DND-41 (cell line): ENCODE measurements at places on chromosomes 16 and 17.

DNA sequence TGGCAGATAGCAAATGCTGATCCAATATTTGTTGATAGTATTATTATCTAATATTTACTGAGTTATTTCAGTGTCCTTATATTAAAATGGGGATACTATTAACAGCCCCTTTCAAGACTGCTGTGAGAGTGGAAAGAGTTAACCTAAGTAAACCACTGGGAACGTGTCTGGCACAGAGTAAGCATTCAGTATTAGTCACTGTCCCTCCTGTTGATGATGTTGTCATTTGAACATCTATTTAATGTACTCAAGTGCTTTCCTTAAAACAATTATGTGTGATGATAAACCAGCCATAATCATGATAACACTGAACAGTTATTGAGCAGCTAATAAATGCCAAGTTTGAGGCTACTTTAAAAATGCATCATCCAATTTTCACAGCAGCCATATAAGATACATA is 135.7 kb upstream of the XYLT1 start:
- DNase-seq: no peak

DNA sequence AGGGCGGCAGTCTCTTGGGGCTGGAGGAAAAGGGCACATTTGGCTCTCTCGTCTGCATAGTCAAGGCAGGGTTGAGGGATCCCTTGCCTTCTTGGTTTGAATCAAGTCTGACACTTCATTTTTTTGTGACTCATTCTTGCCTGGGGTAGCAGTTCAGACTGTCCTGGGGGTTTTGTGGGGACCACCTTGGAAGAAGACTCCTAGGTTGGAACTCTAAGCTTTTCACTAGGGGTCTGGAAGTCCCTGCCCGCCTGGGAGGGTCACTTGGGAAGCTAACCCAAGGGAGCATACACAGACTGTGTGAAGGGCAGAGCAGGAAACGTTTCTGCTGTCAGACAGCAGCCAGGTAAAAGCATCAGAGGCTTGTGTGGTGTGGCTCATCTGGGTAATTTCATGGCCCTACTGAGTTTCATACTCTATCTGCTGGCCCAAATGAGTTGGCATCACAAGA is 11.3 kb downstream of the YPEL2 start:
- DNase-seq: no peak

GRCh38 chr16:52078716-52079655 is 468.0 kb downstream of the TOX3 start:
- no peak for DNase-seq

- DNase-seq: no peak
Measured at GRCh38 chr16:86019446-86020047, 120.6 kb downstream of the IRF8 start.

DNA sequence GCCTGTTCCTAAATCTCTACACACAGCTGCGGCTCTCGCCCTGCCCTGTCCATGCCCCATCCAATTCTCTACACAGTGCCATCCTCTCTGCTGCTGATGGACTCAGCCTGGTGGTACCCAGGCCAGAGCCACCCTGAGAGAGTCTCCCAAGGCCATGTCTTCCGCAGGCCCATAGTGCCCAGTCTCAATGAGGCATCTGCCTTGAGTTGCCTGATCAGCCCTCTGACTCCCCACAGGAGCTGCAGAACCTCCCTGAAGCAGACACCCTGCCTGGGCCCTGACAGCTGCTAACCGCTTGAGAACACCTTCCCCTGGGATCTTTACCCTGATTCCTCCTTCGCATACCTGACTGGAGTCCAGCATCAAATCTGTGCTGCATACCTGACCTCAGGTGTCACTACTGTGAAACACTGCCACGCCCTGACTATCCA is 13.3 kb downstream of the TSPOAP1 start:
- DNase-seq: peak; percentile 4

GRCh38 chr16:51175081-51175480 is 24.0 kb upstream of the SALL1 start:
- no peak for DNase-seq

DNA sequence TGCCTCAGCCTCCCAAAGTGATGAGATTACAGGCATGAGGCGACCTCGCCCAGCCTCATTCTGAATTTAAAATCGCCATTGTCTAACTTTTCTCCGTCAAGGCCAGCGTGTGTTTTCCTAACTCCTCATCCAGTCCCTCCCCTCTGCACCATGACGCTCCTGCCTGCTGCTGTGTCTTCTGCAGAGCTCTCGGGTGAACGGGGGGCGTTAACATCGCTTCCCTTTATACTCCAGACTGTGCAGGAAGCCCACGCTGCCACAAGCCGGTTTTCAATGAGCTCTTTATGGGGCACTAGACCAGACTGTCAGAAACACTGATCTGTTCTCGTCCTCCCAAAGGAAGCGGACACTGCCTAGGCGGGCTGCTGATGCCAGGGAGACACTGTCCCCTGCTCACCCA is 13.2 kb downstream of the AANAT start:
- no peak for DNase-seq

- no peak for DNase-seq
Measured at GRCh38 chr17:33864758-33865229, 390.3 kb upstream of the CCL2 start.

GRCh38 chr17:1985686-1986085 is 39.4 kb downstream of the RTN4RL1 start:
- no peak for DNase-seq

- DNase-seq: no peak
Measured at GRCh38 chr17:13544765-13545164, 57.0 kb downstream of the HS3ST3A1 start.

DNA sequence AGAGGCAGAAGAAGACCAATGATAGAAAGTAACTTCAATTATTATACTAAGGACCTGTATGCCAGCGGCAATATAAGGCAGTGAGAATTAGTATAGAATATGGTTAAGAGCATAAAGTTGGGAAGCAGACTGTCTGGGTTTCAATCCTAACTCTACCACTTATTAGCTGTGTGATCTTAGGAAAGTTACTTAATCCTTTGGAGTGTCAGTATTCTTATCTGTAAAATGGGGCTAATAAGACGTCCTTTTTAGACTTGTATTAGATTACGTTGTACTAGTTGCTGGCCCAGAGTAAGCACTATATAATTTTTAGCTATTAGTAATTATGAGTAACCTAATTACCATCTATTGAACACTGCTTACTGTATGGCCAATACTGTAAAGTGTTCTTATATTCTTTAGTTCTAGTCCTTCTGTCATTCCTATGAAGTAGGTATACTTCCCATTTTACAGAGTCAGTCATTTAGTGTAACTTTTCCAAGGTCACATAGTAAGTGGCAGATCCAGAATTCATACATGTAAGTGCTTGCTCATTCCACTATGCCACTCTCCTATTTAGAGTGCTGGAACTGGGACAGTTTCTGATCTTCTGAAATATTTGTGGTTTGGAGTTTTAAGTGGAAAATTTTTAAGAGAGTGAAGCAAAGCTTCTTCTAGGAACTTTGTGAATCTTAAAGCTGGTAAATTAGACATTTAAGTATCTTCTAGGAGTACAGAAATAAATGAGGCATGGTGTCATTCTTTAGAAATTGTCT is 22.5 kb downstream of the HEATR9 start:
- DNase-seq: no peak

GRCh38 chr16:53693320-53693719 is 10.3 kb downstream of the RPGRIP1L start:
- no peak for DNase-seq

GRCh38 chr17:4082136-4082924 is 60.5 kb downstream of the ZZEF1 start:
- DNase-seq: no peak

DNA sequence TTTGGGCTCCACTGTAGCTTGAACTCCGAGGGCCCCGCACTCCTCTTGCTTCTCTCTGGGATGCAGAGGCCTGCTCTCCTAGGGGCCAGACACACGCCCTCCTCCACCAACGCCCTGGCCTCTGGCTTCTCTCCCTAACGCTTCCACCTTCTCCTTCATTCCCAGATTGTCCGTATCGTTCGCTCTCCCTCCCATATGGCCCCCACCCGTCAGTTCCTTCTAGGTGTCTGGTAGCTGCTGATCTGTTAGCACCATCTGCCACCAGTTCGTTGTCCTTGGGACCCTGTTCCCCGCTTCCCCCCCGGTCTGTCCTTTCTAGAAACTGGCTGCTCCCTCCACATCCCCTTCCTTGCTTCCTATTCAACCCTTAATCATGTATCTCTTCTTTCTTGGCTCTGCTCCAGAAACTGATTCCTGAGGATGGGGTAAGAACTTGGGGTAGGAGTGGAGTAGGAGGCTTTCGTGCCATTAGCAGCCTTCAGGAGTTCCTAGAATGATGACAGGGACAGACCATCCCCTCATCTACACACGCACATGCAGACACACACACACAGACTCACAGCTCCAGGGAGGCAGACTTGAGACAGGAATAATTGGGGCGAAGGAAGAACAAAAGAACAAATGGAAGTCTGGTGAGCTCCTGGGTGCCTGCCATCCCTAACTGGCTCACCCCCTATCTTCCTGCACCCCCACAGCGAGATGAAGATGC is 4.3 kb downstream of the ATP1B2 start:
- no peak for DNase-seq

DNA sequence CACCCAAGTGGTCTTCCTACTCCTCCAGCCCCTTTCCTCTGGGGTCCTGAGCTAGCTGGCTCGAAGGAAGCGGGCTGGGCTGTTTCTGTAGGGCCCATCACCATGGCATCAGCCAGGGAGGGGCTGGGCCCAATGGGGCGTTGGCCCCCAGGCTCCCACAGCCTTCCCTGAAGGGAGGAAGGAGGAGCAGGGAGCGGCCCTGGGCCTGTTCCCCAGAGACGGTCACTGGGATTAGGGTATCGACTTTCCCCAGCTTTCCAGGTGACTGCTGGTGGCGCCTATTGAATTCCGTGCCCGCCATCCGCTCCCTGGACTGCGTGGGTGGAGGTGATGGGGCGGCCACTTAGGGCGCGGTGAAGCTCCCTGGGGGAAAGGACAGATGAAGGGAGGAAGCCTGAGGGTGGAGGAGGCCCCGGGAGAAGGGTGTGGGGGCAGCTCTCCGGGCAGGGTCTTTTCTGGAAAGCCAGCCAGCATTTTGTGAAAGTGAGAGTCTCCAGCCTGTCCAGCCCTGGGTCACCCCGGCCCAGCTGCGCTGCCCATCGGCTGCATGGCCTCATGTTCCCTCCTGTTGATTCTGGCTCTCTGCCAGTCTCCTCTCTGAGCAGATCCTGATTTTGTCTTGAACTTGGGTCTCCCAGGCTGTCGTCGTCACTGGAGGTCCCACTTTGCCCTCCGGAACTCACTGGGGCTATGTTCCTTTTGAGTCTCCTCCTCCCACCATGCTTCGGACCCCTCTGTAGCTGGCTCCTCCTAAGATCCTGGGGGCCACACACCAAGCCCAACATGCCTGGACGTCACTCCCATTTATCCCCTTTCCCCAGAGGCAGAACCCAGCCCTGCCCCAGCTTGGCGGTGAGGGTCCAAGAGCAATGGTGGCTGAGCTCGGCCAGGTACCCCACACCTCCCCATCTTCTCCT is 9.8 kb downstream of the NHERF1 start:
- DNase-seq: no peak

DNA sequence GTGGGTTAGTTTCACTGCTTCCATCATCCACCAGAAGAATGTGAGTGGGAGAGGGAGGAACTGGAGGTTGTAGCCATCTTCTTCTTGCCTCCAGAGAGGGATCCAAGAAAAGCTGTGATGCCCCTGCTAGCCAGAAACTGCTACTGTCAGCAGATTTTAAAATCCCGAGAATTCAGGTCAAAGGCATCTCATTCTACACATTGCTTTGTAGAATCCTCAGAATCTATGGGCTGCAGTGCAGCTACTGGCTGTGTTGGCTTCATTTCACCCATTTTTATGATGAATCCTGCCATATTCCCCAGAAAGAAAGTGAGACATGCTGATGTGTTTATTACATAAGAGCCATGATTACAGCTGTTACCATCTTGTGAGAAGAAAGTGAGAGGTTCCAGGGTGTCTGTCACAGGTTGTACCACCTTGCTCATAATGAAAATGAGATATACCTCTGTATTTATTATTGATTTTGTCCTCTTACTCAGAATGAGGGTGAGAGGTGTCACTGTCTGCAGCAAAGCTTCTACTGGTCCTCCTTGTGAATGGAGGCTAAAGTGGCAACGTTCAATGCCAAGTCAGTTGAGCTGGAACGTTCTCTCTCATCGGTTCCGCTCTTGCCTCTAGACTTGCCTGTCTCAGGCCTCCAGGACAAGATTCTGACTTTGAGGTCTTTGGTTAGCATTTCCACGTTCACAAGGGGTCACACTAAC is 50.1 kb upstream of the MYH10 start:
- DNase-seq: no peak

- peak; percentile 43 for DNase-seq
Measured at GRCh38 chr16:71537643-71538042, 11.4 kb downstream of the CHST4 start.

DNA sequence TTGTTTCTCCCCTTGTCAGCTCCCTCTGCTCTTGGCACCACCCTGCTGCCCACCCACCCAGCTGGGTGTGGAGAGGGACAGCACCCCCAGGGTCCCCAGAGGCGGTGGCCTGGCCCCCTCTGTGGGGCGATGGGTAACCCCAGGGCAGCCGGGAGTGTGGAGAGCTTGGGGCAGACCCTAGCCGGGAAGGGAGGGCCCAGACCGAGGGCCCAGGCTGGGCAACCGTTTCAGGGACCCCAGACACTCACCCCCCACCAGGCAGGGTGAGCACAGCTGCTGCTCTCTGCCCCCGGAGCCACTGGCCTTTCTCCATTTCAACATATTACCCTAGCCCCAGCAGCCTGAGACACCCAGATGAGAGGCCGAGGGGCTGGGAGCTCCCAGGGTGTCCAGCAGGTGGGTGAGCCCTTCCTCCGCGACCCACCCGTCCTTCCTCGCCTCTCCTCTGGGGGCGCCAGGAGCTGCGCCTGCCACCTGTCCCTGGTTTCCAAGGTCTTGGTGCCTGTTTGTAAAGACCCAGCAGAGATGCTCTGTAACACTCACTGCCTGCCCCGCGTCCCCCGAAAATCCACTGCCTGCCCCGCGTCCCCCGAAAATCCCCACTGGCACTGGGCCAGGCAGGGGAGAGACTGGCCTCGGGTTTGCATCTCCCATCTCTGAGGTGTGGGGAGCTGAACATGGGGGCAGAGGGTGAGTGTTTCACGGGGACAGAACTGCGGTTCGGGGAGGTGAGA is 45.4 kb downstream of the BAHCC1 start:
- peak; percentile 67 for DNase-seq

DNA sequence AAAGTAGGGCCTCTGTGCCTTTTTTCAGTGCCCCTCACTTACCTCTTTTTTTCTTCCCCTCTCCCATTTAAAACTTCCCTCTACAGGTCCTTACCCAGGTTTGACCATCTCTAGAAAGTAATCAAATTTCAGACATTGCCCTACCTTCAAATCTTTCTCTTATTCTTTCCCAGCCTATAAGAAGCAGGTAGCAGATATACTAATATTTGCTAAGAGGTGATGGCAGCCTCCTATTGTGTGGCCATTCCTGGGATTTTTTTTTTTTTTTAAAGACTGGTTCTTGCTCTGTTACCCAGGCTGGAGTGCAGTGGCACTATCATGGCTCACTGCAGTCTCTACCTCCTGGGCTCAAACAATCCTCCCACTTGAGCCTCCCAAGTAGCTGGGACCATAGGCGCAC is 111.1 kb upstream of the HAS3 start:
- no peak for DNase-seq
